Activated T-cell treated with anti-CD3 and anti-CD28 coated beads for 4 hours (primary cell): ENCODE measurements at places on chromosomes 2 and 18.

DNA sequence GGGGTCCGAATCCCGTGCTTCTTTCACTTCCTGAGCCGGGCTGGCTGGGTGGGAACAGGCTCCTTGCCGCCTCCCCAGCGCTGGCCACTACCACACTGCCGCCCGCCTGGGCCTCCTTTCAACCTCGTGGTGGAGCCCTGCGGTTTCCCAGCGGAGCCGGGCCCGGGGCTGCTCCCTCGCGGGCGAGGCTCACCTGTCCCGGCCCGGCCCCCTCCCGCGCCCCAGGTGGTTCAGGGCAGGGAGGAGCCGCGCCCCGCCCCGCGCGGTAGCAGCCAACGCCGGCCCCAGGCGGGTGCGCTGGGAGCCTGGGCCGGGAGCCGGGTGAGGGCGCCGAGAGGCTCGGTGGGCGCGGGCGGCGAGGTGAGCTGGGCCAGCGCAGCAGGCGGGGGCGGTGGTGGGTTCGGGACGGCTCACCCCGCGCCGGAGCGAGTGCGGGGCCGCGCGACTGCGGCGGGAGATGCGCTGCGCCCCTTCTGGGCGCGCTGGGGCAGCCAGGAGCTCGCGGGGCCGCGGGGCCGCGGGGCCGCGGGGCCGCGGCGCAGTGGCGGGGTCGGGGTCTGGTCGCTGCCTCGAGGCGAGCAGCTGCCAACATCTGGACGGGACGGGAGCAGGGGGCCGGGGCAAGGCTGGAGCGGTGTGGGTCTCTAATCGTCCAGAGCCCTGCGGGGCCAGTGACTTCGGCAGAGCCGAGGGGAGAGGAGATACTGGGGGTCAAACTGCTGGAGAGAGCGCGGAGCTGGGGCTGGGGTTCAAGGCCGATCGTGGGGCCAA, at the start of gene LYPD6B:
TSS of gene LYPD6B (plus strand) at position 258 of the 771 bp plus-strand sequence. CDS start 92,250 bp downstream, outside the sequence.
- DNase-seq = no peak

DNA sequence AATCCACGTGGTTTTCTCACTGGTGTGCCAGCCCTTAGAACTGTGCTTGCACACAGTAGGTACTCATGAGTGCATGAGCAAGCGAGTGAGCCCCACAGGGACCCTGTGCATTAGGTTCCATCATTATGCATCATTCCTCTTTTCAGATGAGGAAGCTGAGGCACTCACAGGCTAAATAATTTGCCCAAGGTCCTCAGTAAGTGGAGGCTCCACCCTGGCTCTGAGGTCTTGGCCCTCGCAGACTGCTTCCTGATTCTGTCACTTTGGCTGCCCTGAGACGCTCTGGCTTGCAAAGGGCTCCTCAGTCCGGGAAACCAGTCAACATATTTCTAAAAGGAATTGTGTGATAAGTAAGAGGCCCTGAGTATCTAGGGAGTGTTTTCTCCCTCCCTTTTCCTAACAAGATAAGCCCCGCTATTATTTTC, 71.7 kb downstream of the IL1R2 start:
- no peak for DNase-seq

DNA sequence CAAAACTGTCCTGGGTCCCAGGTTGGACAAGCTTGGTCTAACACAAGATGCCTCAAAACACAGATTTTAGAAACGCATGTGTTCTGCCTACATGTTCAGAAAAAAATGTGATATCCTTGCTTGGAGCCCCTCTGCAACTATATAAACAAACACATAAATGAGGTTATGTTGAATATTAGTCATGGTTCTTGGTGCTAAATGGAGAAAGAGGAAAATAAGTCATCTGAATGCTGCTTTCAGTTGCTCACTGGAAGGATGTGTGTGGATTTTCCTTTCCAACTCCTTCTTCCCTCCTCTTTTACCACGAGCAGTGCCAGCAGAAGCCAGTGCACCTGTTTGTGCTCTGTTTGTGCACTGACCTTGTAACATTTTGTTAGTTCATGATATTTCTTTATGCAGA, 85.3 kb downstream of the PIEZO2 start:
- no peak for DNase-seq

- no peak for DNase-seq
Observed at GRCh38 chr2:81598453-81598852, 1293.9 kb upstream of the LRRTM1 start.

GRCh38 chr2:120398051-120398995, 52.4 kb downstream of the INHBB start:
- no peak for DNase-seq

GRCh38 chr2:16290311-16291020, 350.1 kb downstream of the MYCN start:
- DNase-seq = no peak

- no peak for DNase-seq
Observed at GRCh38 chr2:147096671-147097070, 748.2 kb upstream of the ACVR2A start.

DNA sequence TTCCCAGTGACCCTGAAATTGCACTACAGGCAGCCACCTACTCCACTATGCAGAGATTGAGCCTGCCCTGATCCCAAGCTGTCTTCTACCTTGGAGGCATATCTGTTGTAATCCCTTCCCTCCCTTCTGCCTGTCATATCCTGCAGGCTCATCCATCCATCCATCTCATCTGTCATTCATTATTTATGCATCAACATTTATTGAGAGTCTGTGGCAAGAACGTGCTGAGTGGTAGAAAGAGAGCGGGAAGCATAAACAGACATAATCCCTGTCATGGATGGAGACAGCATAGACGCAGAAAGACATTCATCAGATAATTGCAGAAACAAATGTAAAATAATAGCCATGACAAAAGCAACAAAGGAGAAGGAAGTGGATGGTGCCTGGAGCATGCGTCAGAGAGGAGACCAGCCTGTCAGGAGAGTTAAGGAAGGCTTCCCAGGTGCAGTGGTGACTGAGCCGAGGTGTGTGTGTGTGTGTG, 110.7 kb upstream of the STPG4 start:
- no peak for DNase-seq

DNA sequence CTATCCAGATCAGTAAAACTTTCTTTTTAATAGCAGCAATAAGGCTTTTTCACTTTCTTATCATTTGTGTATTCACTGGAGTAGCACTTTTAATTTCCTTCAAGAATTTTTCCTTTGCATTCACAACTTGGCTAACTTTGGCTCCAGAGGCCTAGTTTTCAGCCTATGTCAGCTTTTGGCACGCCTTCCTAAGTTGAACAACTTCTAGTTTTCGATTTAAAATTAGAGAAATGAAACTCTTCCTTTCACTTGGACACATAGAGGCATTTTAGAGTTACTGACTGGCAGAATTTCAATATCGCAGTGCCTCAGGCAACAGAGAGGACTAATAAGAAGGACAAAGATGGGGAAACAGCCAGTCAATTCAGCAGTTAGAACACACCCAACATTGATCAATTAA, 577.4 kb downstream of the DSC3 start:
- no peak for DNase-seq

DNA sequence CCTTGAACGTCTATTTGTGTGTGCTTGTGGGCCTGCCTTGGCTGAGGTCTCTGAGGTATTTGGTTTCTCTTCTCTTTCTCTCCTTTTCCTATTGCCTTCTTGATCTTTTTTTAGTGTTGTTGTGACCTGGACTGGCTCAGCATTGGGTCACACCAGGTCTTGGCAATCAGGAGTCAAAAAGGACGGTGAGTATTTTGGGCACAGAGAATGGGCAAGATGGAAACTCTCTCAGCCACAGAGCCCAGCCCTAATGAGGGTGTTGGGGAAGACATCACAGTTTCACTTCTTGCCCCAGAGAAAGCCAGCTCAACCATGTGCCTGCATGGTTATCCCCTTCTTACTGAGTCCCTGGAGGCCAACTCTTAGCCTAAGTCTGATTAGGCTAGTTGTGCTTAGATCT, 13.7 kb upstream of the INO80C start:
- no peak for DNase-seq

GRCh38 chr18:39705362-39705761, 2139.8 kb upstream of the CELF4 start:
- no peak for DNase-seq

DNA sequence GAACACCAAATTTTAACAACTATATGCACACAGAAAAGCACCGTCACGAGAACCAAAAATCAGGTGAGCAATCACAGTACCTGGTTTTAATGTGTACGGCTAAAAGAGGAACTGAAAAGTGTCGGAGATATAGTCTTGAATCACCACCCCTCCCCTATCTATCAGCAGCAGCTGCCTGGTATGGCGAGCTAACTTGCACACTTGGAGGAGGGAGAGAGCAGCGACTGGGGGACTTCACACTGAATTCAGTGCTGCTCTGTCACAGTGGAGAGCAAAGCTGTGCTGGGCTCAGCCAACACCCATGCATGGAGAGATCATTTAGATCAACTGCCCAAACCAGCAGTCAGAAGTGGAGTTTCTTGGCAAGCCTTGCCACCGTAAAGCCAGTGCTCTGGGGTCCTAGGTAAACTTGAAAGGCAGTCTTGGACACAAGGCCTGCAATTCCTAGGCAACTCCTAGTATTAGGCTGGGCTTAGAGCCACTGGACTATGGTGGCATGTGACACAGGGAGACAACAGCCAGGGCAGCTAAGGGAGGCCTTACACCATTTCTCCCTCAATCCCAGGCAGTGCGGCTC, 89.2 kb upstream of the CD226 start:
- no peak for DNase-seq

GRCh38 chr2:2926009-2926857, 451.4 kb downstream of the EIPR1 start:
- no peak for DNase-seq

GRCh38 chr2:204036706-204037105, 100.1 kb downstream of the ICOS start:
- no peak for DNase-seq

- no peak for DNase-seq
Observed at GRCh38 chr2:61238219-61239012, 76.4 kb downstream of the C2orf74 start.

DNA sequence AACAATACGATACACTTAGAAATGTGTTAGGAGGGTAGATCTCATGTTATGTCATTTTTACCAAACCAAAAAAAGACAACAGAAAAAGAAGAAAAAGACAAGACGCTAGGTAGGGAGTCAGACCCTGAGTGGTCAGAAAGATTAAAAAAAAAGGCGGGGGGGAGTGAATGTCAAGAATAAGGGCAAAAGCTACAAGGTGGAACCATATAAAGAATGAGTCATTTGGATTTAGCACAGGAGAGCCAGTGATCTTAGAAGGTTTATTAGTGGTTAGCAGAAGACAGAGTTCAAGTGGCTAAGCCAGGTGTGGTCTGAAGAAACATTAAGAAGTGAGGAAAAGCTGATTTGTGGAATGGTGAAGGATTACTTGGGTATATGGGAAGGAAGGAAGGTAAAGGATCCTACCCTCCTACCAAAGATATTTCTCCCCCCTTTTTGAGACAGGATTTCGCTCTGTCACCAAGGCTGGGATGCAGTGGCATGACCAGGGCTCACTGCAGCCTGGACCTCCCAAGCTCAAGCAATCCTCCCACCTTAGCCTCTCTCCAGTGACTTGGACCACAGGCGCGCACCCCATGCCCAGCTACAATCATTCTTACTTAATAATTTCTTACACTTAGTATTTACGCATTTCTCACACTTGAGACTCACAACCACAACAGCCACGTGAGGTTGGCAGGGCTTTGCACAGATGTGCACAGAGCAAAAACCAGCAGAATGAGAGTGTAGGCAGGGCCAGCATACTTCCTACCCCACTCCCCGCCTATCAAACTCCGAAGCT, 2.6 kb downstream of the DSC2 start:
- no peak for DNase-seq

GRCh38 chr2:217223222-217223930, 363.5 kb upstream of the TNP1 start:
- no peak for DNase-seq

DNA sequence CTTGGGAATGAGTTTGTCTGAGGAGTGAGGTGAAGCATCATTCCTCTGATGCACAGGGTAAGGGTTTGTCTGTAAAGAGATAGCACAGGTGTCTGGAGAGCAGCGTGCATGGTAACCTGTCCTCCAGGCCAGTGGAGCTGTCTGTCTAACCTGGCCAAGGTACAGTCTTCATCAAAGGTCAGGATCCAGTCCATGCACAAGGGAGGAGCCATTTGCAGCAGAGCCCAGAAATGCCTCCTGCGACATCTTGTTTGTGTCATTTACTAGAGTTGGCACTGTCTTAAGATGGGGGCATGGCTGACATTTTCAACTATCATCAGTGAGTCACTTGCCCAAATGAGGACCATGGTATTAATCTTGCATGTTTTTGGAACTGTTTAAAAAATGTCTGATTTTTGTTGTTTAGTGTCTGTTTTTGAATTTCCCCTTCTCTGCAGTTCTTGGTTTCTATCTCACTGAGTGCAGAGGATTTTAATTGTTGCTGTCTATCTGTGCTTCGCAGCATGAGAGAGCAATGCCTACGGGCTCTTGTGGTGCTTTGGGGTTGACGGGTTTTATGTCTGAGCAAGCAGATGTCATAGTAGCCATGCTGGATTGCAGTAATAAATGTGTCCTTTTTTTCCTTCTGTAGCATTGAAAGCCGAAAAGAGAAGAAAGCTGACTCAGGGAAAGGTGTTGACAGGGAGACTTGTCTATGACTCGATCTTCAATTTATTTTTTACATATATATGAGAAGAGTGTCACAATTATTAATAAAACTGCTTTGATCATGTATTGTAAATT, 91.3 kb downstream of the DPP4 start:
- no peak for DNase-seq

- no peak for DNase-seq
Observed at GRCh38 chr2:3254442-3254941, 123.1 kb downstream of the EIPR1 start.

GRCh38 chr18:66511289-66511688, 92.6 kb downstream of the CDH19 start:
- no peak for DNase-seq

GRCh38 chr18:43524260-43524659, 247.0 kb upstream of the SYT4 start:
- no peak for DNase-seq

- no peak for DNase-seq
Observed at GRCh38 chr2:86476092-86476491, 34.9 kb downstream of the KDM3A start.

GRCh38 chr2:231315896-231316295, 79.6 kb upstream of the B3GNT7 start:
- no peak for DNase-seq

- DNase-seq = no peak
Observed at GRCh38 chr18:51051105-51051712, 21.2 kb downstream of the SMAD4 start.

DNA sequence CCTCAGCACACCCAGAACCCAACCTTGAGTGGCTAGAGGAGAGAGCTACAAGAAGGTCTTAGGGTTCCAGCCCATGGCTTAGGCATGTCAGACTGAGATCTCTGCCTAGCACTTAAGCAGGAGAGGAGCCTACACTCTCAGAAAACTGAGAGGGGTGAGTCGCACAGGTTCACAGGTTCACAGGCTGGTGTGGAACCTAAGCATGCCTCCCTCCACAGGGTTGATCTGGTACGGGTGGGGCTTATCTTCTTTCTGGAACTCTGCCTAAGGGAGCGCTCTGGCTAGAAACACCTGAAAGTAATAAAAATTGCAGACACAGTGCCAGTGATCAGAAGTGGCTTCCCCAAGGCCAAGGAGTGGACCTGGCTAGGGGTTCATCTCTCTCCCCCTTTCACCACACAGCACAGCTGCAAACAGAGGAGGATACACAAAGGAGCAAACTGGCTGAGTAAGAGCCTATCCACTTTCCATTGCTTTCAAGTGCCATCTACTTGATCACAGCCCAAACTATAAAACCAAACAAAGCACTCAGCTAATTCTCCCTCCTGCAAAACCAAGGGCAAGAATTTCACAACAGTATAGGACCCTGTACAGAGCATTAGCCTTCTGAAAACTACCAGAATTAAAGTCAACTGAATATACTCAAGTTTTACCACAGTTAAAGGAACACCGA, 481.9 kb upstream of the SETBP1 start:
- DNase-seq = no peak

GRCh38 chr2:127561371-127561770, 25.9 kb downstream of the MYO7B start:
- DNase-seq = no peak
